ENCODE measurements at places on chromosomes 11 and 22. TPM values are rescaled to one million over a fixed set of nuclear protein-coding genes. Genes with fewer than 3 reads are reported as not detected.

NCAM1 gene
- total RNA-seq, result 0.42 TPM

TEAD1 gene
- total RNA-seq, result 0.12 TPM

SLC37A4 gene
- total RNA-seq, result 19.4 TPM

FAM181B gene
- total RNA-seq, result not detected

KRTAP5-2 gene
- not detected for total RNA-seq
